Vein endothelial cell (primary cell): ENCODE measurements at places on chromosomes 12 and 14. TPM values are rescaled to one million over a fixed set of nuclear protein-coding genes. Genes with fewer than 3 reads are reported as not detected.

Gene COQ6
- 16.3 and 17.8 TPM in 2 replicates for total RNA-seq

Gene CLMN
- total RNA-seq = 3.5 and 4.2 TPM in 2 replicates

Gene MYF6
- total RNA-seq = not detected in 2 replicates

Gene SCNN1A
- total RNA-seq = 0.10 and 0.65 TPM in 2 replicates

Gene BTBD7
- 37.2 and 41.7 TPM in 2 replicates for total RNA-seq

Gene TC2N
- not detected in 2 replicates for total RNA-seq

Gene MIS18BP1
- 22.9 and 40.8 TPM in 2 replicates for total RNA-seq
